ENCODE measurements at places on chromosomes 5 and 9.

- no peak for DNase-seq
Measured at GRCh38 chr9:129714511-129715061, 38.3 kb downstream of the PTGES start.

- no peak for DNase-seq
Measured at GRCh38 chr9:72052122-72052521, 8.3 kb downstream of the C9orf57 start.

DNA sequence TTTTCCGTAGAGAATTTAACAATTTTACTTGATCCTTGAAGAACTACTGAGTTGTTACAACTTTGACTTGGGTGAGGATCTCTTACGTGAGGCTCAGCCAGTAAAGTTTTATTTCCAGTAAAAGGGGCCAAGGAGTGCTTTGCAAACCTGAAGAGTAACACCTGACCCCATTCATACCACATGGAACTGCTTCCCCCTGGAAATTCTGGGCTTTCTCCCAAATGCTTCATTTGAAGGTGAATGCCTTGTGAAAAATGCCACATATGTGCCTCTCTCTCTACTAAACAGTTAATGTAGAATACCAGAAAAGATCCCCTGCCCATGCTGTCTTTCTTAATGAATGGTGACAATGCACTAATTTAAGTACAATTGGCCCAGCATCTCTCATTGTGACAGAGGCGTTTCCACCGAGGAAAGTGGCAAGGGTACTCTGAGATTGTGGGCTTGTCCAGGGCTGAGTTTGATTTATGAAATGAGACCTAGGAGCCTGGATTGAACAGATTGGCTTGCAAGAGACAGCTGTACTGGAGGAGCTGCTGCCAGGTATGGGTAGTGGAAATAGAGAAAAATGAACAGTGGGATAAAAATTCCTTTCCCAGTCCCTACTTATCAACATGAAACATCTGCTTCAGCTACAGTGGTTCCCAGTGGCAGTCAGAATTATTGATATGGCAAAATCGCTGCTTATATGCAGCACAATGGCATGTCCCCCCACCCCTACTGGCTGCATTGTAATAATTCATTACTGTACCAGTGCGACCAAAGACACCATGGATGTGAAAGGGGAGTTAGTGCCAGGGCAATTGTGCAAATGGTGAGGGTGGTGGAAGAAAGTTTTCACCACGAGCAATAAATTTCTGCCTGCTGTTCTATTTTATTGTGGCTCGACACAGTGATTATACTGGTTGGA lies 843.7 kb upstream of the WWC1 start:
- no peak for DNase-seq

DNA sequence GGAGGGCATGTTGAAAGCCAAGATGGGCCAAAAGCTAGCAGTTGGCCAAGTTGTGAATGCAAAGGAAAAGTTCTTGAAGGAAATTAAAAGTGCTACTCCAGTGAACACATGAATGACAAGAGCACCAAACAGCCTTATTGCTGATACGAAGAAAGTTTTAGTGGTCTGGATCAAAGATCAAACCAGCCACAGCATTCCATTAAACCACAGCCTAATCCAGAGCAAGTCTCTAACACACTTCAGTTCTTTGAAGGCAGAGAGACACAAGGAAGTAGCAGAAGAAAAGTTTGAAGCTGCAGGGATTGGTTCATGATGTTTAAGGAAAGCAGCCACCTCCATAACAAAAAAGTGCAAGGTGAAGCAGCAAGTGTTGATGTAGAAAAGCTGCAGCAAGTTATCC lies 71.6 kb downstream of the ERCC6L2 start:
- no peak for DNase-seq

DNA sequence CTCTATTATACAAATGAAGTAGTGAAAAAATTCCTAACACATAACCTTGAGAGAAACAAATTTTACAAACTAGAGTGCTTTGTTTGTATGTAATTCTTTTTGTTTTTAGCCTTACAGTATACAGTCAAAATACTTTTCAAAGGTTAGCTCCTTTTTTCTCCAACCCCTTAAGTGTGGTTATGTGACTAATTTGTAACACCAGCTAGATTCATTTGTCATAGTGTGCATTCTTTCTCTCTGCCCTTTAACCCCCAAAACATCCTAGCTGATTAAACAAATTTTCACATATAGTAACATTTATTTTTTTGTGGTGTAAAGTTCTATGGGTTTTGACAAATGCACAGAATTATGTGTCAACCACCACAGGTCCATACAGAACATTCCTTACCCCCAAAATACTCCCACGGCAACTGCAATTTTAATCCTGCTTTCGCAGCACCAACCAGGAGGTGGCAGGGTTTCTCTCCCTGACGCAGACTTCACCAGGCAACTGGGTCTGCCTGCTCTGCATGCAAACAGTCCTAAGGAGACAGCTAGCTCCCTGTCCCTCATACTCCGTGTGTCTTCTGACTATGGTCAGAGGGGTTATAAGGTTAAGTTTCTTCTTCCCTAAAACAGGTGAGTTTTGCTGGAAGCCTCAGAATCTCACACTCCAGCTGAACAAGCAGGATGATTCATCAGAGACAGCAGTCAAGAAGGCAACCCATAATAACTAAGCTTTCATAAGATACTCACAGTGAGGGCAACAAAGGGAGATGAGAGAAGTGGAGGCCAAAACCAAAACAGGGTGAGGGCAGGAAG lies 44.5 kb upstream of the NR5A1 start:
- no peak for DNase-seq

- no peak for DNase-seq
Measured at GRCh38 chr9:94160594-94161501, 76.6 kb downstream of the PTPDC1 start.

- no peak for DNase-seq
Measured at GRCh38 chr5:109703829-109704228, 14.1 kb downstream of the MAN2A1 start.

DNA sequence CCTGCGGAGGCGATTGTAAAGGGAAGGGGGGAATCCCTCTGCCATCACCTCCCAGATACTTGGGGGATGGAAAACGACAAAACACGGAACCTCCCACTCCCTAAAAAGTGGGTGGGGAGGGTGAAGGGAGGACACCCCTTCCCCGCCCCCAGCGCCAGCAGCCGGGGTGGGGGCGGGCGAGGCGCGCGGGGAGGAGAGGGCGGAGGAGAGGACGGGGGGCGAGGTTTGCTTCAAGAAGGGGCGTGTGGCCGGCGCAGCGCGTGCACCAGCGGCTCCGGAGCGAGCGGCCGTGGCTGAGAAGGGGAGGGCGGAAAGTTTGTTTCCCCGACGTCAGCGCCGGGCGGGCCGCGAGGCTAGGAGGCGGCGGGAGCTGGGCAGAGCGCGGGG lies at the start of gene PRRX2:
TSS of gene PRRX2 (plus strand) at position 259 of the 387 bp plus-strand sequence. CDS start 221 bp downstream, outside the sequence.
- DNase-seq = peak; percentile 13

DNA sequence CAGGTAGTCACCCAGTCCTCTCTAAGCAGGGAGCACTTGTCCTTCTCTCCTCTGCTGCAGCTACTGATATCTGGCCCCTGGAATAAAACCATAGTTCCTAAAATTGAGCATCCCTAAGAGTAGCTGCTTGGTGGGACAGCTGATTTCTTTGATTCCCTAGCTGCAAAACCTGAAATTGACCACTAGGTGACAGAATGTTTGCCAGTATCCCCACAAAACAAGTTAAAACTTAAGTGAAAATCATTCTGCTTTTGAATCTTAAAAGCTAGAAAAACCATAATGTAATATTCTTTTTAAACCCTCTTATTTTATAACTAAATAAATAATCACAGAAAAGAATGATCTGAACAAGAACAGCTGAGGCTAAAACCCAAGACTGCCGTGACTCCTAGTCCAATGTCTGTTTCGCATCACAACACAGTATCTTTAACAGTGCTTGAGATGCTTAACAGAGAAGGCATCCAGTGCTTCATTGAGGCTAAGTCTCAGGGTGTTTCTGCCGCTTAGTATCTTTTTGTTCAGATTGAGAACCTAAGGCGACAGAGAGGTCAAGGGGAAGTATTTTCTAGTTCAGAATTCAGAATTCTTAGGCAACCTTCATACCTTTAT lies 24.4 kb upstream of the TAL2 start:
- no peak for DNase-seq

GRCh38 chr9:135410831-135411473 lies 68.6 kb upstream of the PPP1R26 start:
- no peak for DNase-seq

- DNase-seq = no peak
Measured at GRCh38 chr9:131744720-131745201, 4.9 kb upstream of the RAPGEF1 start.

GRCh38 chr5:171663311-171664085 lies 122.1 kb upstream of the SMIM23 start:
- DNase-seq = no peak

DNA sequence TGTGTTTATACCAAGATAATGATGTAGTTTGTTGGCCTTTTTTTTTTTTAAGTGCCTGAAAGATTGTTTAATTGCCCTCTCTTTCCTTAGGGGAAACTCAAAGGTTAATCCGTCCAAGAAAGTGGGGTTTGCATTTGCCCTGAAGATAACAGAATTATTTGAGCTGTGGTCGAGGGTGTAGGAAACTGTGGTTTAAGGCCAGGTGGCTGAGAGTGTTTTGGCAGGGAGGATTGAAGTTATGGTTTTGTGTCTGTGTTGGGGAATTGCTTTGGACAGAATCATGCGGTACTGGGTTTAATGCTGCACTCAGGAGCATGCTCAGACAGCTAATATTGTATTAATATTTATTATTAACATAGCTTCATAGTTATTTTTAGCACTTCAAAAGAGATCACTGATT lies 509.8 kb downstream of the EBF1 start:
- no peak for DNase-seq

DNA sequence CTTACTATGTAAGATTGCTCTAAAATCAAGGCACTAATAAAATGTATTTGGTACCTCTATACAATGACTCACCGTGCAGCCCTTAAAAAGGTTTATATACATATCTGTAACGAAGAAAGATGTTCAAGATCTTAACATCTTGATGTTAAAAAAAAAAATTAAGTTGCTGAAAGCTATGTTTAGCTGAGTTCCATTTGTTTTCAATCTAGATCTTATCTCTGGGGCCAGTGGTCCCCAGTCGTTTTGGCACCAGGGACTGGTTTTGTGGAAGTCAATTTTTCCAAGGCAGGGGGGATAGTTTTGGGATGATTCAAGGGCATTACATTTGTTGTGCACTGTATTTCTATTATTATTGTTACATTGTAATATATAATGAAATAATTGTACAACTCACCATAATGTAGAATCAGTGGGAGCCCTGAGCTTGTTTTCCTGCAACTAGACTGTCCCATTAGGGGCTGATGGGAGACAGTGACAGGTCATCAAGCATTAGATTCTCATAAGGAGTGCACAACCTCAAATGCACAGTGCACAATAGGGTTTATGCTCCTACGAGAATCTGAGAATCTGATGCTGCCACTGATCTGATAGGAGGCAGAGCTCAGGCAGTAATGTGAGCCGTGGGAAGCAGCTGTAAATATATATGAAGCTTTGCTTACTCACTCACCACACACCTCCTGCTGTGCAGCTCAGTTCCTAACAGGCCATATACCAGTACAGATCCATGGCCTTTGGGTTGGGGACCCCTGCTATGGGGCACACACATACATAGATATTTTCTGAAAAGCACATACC lies 27.6 kb upstream of the TSLP start:
- no peak for DNase-seq

DNA sequence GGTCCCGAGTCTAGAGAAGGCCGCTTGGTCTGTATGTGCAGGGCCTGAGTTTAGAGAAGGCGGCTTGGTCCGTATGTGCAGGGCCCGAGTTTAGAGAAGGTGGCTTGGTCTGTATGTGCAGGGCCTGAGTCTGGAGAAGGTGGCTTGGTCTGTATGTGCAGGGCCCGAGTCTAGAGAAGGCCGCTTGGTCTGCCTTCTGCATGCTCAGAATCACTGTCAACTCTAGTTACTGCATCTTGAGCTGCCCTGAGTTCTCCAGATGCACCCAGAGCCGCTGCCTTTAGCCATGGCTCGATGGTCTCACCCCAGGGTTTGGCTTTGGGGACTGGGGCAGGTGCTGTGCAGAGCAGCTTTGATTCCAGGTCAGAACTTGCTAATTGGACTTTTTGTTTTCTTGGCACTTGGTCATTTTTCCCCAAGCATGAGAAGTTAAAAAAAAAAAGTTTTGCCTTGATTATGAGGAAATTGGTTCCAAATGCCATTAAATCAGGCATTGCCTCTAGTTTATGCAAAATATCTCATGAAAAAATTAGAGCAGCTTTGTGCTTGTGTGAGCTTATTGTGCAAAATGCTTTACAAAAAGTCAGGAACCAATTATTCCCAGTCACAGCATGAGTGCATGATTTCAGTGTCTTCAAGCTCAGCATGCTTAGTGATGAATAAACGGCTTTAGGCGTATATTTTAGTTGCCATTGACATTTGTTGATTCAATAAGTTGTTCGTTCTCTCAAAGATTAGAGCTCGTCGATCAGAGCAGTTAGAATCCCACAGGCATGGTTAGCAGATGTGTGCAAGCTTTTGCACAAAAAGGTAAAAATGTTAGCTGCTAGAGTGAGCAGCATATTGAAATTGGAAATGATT lies 25.4 kb upstream of the EXOC3 start:
- DNase-seq = no peak

GRCh38 chr5:6365142-6365976 lies 13.0 kb downstream of the MED10 start:
- no peak for DNase-seq

- no peak for DNase-seq
Measured at GRCh38 chr9:37242089-37242488, 121.7 kb downstream of the ZCCHC7 start.

GRCh38 chr5:114001076-114001475 lies 360.8 kb upstream of the KCNN2 start:
- DNase-seq = no peak

DNA sequence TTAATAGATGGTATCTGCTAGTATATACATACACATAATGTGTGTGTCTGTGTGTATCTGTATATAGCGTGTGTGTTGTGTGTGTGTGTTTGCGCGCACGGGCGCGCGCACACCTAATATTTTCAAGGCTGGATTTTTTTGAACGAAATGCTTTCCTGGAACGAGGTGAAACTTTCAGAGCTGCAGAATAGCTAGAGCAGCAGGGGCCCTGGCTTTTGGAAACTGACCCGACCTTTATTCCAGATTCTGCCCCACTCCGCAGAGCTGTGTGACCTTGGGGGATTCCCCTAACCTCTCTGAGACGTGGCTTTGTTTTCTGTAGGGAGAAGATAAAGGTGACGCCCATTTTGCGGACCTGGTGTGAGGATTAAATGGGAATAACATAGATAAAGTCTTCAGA lies 757 bp downstream of the FXN start:
- no peak for DNase-seq

GRCh38 chr5:175765858-175766257 lies 105.5 kb upstream of the CPLX2 start:
- DNase-seq = no peak

- DNase-seq = no peak
Measured at GRCh38 chr5:142387024-142387682, 62.3 kb upstream of the SPRY4 start.

GRCh38 chr9:15243081-15243480 lies 63.9 kb downstream of the TTC39B start:
- no peak for DNase-seq

- DNase-seq = no peak
Measured at GRCh38 chr9:18397076-18397475, 76.9 kb upstream of the ADAMTSL1 start.

All from stimulated activated CD8-positive, alpha-beta memory T cell treated with anti-CD3 and anti-CD28 coated beads, Interleukin-4, amount 100 ng/mL, for 4 hours (primary cell).